ENCODE measurements at places on chromosomes 1 and 21.

DNA sequence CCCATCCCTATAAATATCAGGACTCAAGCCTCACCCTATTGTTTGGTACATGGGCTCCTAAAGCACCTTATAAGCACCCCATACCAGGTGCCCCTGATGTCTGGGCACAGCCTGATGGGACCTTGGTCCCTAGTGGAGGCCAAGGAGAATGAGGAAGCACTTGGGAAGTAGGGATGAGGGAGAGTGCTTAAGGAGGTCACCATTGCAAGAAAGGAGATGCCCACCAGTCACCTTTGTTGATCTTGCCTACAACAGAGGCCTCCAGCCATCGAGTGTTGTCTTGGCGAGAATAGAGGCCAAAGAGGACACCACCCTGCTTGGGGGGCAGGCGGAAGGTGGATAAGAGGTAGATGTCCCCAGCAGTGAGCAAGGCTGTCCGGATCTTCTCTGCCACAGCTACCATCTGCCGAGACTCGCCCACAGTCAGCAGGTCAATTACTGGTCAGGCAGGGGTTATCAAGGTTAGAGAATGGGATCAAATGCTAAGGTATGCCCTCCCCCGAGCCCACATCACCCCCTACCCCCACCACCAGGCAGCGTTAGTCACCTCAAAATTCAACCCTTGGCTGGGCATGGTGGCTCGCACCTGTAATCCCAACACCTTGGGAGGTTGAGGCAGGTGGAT is 1.6 kb downstream of the THBS3 start:
- DNase-seq: no peak

DNA sequence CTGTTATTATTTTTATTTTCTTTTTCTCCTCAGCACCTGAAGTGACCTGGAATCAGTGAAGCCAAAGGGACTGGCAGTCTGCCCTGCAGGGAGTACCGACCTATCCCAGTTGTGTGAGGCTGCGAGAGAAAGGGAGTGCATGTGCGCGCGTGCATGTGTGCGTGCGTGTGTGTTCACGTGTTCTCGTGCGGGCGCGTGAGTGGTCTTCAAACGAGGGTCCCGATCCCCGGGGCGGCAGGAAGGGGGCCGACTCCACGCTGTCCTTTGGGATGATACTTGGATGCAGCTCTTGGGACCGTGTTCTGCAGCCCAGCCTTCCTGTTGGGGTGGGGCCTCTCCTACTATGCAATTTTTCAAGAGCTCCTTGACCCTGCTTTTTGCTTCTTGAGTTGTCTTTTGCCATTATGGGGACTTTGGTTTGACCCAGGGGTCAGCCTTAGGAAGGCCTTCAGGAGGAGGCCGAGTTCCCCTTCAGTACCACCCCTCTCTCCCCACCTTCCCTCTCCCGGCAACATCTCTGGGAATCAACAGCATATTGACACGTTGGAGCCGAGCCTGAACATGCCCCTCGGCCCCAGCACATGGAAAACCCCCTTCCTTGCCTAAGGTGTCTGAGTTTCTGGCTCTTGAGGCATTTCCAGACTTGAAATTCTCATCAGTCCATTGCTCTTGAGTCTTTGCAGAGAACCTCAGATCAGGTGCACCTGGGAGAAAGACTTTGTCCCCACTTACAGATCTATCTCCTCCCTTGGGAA is 123.3 kb downstream of the PRDM2 start:
- DNase-seq: no peak

GRCh38 chr1:183285746-183286145 is 99.7 kb downstream of the LAMC2 start:
- DNase-seq: no peak

DNA sequence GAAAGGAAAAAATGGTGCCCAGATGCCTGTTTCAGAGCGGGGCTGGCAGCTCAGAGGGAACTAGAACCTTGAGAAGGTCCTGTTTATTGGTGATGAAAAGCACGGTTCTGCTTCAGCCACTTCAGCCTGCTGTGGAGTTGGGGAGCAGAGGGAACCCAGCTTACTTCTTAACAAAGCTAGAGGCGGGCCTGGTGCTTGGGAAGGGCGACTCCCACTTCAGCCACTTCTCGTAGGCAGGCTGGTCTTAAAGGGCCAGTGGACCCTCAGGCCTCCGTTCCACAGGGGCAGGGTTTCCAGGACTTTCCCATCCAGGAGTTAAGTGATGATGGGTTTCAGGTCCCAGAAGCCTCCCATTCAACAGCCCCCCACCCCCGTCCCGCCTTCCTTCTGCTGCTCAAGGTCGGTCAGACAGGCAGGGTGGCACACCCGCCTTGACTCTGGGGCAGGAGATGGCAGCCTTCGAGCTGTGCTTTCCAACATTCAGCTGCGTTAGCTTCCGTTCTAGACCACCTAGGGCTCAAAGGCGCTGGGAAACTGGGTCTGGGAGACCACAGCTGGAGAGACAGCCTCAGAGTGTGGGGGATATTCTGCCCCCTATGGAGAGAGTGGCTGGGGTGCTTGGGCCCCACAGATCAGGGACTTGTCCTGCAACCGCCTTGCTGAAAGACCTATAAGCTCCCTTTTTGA is 3.4 kb downstream of the RUNX3 start:
- no peak for DNase-seq

DNA sequence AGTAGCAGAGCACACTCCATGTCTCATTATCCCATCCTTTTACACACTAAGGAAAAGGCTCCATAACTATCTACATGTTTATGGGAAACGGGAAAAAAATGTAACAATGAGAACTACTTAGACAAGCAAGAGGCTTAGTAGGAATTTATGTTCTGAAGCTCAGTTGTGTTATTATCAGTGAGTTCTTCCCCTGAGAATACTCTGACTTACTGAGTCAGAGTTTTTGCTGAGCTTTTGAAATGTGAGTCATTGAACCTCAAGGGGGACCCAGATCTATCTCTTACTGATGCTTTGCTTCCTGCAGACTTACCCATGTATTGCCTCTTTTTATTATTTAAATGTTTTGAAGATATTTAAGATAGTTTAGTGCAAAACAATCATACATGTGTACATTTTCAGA is 20.1 kb downstream of the CFHR5 start:
- no peak for DNase-seq

GRCh38 chr1:17201201-17202021 is 3.5 kb upstream of the PADI1 start:
- no peak for DNase-seq

DNA sequence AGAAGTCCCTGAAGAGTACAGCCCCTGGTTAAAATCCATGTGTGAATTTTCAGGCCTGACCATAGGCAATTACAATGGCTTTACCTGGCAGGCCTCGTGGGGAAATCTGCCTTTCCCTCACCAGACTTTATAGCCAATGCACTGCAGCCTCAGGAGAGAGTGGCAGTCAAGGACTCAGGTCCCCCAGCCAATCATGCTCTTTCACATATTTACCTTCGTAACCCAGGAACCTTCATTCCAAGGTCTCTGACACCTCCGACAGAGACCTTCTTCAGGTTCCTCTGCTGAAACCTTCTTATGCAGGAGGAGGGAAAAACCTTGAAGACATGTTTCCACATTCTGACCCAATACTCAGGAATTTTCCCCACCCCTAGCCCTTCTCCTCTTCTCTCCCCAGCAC is 118.9 kb downstream of the FASLG start:
- DNase-seq: no peak

DNA sequence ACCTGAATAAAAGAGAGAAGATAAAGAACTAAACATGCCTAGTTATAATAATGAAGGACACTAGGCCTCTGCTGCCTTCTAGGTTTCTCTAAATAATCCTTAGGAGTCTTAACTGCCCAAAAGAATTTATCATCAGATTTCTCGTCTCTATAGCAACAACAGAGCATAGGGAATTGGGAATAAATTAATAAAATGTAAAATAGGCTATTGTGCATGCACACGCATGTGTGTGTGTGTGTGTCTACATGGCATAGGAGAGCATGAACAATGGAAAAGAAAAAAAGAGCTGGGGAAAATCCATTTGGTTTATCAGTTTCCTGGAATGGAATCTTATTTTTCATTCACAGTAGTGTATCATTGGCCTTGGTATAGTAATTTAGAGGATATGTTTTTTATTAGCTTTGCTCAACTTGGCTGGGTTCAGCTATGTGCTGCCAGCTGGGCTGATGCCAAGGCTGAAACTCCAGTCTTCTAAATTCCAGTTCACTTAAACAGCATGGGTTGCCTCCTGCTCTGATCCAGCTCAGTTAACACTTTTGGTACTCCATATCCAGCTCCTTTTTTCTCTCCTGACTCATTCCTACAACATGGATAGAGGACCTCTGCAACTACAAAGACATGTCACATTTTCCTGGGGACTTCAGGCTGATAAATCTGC is 80.6 kb upstream of the SLFNL1 start:
- no peak for DNase-seq

DNA sequence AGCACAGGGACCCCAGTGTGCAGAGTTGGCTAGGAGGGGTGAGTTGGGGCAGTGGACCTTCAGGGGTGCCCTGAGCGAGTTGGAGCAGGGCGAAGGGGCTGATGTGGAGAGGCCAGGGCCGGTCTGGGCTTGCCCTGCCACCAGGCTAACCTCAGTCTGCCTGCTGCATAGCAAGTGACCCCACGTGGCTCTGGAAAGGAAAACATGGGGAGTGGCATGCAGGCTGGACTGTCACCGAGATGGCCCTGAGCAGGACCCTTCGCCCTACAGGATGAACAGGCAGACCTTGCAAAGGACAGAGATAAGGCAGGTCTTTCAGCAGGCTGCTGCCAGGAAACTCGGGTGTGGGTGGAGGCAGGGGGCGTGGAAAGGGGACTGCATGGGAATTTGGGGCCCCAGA is 51.5 kb downstream of the FOXO6 start:
- no peak for DNase-seq

DNA sequence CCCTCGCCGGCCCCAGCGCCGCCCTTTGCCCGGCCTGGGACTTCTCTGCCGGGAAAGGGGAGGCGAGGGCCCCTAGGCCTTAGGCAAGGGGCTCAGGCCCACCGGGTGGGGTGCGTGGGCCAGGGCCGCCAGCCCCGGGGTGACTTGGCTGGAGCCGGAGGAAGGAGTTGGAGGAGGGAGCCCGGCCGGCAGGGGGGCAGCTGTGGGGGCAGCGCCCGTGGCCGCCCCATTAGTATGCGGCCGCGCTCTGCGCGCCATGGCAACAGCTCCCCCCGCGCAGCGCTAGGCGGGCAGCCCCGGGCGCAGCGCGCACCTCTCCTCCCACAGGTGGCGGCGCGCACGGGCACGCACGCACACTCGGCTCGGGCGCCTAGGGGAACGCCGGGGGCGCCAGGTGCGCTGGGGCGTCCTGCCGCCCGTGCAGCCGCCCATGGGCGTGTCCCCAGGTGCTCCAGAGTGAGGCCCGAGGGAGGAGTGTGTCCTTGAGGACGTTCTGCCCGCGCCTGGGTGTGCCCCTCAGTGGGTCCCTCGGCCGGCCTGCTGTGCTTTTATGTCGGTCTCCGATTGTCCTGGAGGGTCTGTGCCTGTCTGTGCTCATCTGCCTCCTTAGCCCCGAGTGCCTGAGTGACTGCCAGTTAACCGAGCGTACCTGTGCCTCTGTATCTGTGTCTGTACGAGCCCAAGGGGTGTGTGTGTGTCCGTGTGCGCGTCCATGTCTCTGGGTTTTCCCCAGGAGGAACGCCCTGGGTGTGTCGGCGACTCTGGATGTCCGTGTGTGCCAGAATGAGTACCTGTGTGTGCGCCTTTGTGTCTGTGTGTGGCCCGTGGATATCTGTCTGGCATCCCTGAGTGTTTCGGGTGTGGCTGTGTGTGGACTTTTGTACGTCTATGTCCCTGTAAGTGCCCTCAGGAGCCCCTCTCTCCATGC is 38.2 kb upstream of the WASF2 start:
- DNase-seq: peak; percentile 46

GRCh38 chr1:165632491-165632890 is 1.5 kb downstream of the MGST3 start:
- DNase-seq: no peak

DNA sequence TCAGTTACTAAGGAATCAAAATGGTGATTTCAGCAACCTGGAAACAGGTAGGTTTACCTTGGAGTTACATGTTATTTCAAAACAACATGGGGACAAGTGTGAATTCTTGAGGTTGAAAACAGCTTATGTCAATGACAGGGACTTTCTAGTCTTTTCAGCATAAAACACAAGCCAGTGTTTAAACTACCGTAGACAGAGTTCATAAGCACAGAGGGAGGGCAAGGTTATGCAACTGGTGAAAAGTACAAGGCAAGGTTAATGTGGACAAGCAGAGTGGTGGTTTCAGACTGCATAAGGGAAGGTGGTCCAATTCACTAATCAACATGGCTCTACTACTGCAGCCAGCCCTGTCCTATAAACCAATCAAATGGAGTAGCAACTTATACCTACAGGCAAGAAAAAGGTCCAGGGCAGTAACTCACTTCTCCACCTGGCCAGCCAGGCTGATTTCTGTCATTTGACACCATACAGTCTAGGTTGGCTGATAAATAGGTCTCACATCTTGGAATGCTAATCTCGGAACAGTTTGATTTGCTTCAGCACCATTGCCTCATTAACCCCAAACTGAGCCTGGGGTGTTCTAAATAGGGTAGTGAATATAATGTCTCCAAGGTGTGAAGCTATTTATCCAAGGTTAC is 250.3 kb upstream of the PROX1 start:
- no peak for DNase-seq

DNA sequence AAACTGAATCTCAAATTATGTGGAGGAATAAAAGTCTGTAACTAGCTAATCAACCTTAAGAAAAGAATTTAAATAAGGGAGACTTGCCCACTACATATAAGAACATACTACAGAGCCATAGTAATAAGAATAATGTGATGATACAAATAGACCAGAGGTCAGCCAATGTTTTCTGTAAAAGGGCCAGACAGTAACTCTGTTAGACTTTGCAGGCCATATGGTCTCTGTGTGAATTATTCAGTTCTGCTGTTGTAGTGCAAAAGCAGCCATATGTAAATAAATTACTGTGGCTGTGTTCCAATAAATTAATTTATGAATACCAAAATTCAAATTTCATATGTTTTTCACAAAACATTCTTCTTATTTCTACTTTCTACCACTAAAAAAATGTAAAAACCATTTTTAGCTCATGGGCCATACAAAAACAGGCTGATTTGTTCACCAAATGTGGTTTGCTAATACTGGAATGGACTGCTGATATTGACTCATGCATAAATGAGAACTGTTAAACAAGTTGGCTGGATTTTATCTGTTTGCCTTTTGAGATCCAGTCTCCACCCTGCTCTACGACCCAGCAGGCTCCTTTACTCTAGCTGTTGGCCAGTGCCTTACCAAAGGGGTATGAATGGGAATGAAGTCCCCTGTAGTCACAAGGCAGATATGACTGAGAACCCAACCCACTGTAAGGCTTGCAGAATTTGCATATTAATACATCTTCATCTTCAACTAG is 98.2 kb upstream of the ZNHIT6 start:
- DNase-seq: no peak
